ENCODE measurements at places on chromosomes 5 and 9.

DNA sequence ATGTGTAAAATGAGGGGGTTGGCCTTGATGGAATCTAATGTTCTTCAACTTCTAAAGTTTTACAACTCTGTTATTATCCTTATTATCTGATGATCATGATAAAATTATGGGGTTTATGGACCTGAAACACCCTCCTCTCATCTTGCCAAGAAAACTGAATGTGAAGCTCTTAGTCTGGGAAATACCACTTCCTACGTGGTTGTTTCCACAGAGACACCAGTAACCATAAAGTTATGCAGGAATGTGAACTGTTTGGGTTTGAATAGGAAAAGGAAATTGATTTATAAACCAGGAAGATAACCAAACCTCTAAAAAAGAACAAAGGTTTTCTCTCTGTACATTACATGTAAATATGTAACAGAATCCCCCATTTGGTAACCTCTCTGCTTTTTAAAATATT, 28.3 kb upstream of the RAI14 start:
- DNase-seq = no peak

DNA sequence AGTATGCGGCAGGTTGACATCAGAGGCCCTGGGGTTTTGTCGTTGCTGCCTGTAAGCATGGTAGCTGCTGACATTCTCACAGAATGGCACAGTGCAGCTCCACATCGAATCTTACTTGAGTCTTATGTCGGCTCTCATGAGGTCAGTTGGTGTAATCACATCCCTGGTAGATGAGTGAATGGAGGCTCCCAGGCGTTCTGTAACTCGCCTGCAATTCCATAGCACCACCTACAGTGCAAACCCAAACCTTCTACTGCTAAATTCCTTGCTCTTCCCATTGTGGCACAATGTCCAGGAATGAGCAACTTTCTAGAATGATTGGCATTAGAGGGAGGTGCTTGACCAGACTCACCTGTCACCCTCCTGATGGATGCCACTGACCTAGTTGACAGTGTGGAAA, 578.4 kb downstream of the CCDC171 start:
- DNase-seq = no peak

- no peak for DNase-seq
Observed at GRCh38 chr5:96402500-96402899, 30.5 kb downstream of the PCSK1 start.

DNA sequence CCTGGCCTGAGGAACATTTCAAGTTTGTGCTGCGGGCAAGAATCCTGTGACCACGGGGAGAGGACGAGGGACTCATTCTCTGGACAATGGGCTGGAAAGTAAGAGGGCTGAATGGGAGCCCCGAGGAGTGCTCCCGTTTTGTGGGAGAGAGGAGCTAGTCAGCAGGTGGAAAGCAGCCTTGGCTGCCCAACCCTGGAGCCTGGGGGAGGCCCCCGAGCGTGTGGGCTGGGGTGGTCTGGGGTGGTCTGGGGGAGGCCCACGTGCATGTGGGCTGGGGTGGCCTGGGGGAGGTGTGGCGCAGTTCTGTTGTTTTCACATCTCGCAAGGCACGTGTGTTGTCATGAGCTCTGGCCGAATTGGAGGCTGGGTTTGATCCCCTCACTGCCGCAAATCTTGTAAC, 27.5 kb downstream of the EHMT1 start:
- DNase-seq = no peak

- peak; percentile 61 for DNase-seq
Observed at GRCh38 chr5:157303667-157304327, 37.9 kb downstream of the CYFIP2 start.

- DNase-seq = no peak
Observed at GRCh38 chr5:146816775-146817387, 61.7 kb downstream of the PPP2R2B start.

GRCh38 chr5:150402901-150403342, 9.8 kb downstream of the CD74 start:
- DNase-seq = no peak

- DNase-seq = no peak
Observed at GRCh38 chr5:178117923-178118701, 4.8 kb downstream of the N4BP3 start.

- DNase-seq = no peak
Observed at GRCh38 chr9:3629495-3629894, 103.7 kb upstream of the RFX3 start.

DNA sequence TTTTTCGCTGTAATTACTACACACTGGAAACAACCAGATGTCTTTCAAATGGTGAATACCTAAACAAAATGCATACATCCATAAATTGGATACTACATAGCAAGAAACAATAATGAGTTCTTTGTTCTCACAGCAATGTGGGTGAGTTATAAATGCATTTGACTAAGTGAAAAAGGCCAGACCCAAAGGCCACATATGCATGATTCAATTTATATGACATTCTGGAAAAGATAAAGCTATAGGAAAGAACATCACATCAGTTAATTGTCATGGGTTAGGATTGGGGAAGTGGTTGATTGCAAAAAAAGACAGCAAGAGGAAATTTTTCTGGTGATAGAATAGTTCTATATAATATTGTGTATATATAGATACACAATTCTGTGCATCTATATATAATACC, 198.9 kb downstream of the CYLC2 start:
- no peak for DNase-seq

- no peak for DNase-seq
Observed at GRCh38 chr9:122286764-122287163, 22.1 kb downstream of the MRRF start.

GRCh38 chr5:89308606-89309040, 425.6 kb upstream of the MEF2C start:
- no peak for DNase-seq

- DNase-seq = no peak
Observed at GRCh38 chr5:138903130-138903775, 28.1 kb upstream of the LRRTM2 start.

DNA sequence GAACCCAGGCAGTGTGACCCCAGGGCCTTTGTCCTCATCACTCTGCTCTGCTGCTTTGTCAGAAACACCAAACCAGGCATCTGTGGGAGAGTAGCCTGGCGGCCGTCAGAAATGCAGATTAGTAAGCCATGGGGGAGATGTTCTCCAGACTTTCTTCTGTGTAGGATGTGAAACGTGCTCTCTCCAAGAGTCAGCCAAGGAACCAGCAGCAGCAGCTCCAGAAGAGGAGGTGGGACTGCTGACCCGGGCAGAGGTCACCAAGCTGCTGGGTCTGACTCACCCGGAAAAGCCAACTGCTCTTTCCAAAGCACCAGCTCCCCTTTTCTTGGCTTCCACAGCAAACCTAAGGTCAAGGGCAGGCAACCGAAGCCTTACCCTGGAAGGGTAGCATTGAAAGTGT, 14.4 kb upstream of the ABLIM3 start:
- no peak for DNase-seq

GRCh38 chr5:88515881-88516819, 247.5 kb upstream of the TMEM161B start:
- DNase-seq = no peak

- no peak for DNase-seq
Observed at GRCh38 chr9:81083854-81084512, 605.4 kb downstream of the TLE1 start.

- DNase-seq = no peak
Observed at GRCh38 chr5:159734366-159734765, 181.9 kb upstream of the ADRA1B start.

- no peak for DNase-seq
Observed at GRCh38 chr5:140840978-140841962, at the start of gene PCDHA8. PCDHA8 (plus strand) TSS chr5:140841187; CDS start chr5:140841322, 135 bp downstream.

GRCh38 chr9:6876195-6876894, 118.6 kb downstream of the KDM4C start:
- no peak for DNase-seq

Measured in central memory CD4-positive, alpha-beta T cell (primary cell).